ENCODE measurements at places on chromosomes 6 and 20.

DNA sequence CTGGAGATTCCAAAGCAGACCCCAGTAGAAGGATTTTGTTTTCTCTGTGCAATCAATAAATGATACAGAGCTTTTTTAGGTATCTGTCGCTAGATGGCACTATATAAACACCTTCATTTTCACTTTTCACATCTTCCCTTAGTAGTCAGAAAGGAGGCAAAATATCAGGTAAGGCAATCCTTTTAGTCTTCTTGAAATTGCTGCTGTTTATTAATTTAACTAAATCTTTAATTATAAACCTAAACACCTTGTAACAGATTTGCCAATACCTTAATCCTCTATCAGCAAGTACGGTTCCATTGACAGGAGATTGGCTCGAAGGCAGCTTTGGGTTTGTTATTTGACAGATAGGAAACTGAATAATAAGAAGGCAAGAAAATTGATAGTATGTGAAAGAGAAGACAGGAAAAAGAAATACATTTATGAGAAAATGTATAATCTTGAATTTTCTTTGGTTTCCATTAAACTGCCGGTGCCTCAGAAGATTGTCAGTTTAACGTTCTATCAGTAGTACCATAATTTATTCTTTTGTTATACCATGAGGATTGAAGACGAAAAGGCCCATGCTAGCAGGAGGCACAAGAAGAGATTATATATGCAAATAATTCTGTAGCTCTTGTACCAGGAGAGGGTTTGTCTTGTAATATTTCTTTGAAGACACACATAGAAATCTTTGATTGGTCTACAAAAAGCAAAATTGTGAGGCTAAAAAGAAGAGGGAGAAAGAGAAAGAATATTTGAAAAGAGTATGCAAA lies 23.5 kb upstream of the IBTK start:
- H3K36me3 ChIP-seq: no peaks in the 10 kb centered on the region
- DNase-seq: peak; percentile 42
- H3K27me3 ChIP-seq: no peaks in the 10 kb centered on the region
- H3K4me1 ChIP-seq: no peaks in the 10 kb centered on the region

DNA sequence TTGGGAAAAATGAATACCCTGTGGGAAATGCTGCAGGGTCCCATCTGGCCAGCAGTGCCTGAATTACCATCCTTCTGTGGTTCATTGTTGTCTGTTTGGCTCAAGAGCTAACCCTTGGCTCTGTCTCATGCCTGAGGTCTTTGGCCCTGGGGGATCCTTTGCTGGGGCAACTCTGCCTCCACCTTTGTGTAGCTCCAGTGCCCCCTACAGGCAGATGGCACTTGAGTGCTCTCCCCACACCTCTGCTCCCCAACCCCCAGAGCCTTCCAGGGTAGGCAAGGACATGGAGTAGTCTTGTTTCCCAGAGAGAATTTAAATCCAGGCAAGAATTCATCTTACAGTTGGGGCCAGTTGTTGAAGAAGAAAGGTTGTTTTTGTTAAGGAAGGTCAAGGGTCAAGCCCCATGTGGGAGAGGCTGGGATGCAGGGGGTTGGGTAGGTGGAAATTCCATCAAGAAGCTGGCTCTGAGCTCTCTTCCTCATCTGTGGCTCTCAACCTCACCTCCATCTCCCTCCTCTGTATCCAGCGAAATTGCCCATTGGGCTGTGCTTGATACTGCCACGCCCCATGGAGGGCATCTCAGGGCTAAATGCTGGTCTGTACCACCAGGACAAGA lies 44.2 kb downstream of the ZNF831 start:
- H3K36me3 ChIP-seq: no peaks in the 10 kb centered on the region
- no peaks in the 10 kb centered on the region for H3K27me3 ChIP-seq
- DNase-seq: peak; percentile 8
- no peak overlapping the region for H3K27ac ChIP-seq

DNA sequence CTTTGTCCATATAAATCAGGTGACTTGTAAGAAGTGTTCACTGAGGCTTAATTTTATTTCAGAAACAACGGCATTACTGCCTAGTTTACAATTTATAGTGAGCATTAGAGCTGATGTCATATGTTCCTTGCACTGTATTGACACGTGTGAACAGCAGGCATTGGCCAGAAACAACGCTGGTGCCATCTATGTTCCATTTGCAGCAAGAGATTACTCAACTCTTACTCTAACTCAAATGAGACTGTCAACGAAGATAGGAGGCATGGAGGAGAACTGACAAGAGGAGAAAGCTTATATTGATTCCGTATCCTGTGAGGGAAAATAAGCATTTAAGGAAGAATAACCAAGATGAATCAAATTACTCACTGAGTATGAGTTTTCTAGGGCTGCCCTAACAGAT lies 48.4 kb downstream of the MTFR2 start:
- H3K27ac ChIP-seq: no peak overlapping the region
- no peaks in the 10 kb centered on the region for H3K36me3 ChIP-seq

GRCh38 chr6:75199889-75200288 lies 6.0 kb downstream of the COL12A1 start:
- H3K27me3 ChIP-seq: no peaks in the 10 kb centered on the region
- H3K27ac ChIP-seq: no peak overlapping the region
- DNase-seq: peak; percentile 59
- H3K4me3 ChIP-seq: peak overlapping the region; percentile 11

DNA sequence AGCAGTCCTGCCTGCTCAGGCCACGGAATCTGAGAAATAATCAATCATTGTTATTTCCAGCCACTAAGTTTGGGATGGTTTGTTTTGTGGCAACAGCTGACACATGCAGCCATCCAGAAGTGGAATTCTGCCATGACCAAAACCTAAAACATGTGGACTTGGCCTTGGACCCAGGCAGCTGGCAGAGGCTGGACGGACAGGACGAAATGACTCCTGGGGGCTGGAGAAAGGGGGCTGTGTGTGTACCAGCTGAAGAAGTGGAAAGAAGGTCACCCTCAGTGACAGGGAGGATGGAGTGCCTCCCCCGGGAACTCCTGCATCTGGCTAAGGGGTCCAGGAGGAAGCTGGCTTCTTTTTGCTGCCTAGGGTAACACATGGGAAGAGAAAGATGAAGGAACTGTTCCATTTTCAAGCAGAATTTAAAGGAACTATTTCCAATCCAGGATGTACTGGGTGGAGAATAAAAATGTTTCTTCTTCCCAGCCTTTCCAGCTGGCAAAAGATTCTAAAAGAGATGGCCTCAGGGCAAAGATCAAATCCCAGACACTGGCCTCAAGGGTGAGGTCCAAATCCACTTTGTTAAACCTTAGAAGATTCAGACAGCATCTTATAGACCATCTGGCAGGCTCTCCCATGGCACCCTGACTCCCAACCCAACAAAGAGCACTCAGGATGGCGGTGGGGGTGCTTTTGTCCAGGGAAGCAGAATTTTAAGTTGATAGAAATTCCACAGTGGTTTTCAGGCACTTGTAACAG lies 14.3 kb downstream of the SERPINB6 start:
- peaks cover 27% of the 10 kb centered on the region for H3K4me1 ChIP-seq
- H3K27me3 ChIP-seq: no peaks in the 10 kb centered on the region
- peak; percentile 41 for DNase-seq
- H3K4me3 ChIP-seq: no peak overlapping the region
- H3K27ac ChIP-seq: peak overlapping the region; percentile 7

GRCh38 chr20:50193836-50194421 lies 3.3 kb downstream of the CEBPB start:
- H3K4me1 ChIP-seq: peaks cover 9% of the 10 kb centered on the region
- peak overlapping the region; percentile 99 for H3K4me3 ChIP-seq
- H3K36me3 ChIP-seq: peaks cover 16% of the 10 kb centered on the region
- DNase-seq: peak; percentile 41
- no peaks in the 10 kb centered on the region for H3K27me3 ChIP-seq

GRCh38 chr20:24582373-24583168 lies 113.1 kb downstream of the SYNDIG1 start:
- no peaks in the 10 kb centered on the region for H3K4me1 ChIP-seq
- no peaks in the 10 kb centered on the region for H3K27me3 ChIP-seq
- no peak for DNase-seq
- H3K4me3 ChIP-seq: no peak overlapping the region

- H3K36me3 ChIP-seq: no peaks in the 10 kb centered on the region
- DNase-seq: no peak
- H3K27ac ChIP-seq: no peak overlapping the region
- no peaks in the 10 kb centered on the region for H3K4me1 ChIP-seq
- H3K4me3 ChIP-seq: no peak overlapping the region
These were observed 198.7 kb downstream of the TFAP2C start for GRCh38 chr20:56827763-56828162.

GRCh38 chr6:48813836-48814235 lies 649.2 kb downstream of the MMUT start:
- peak; percentile 80 for DNase-seq
- H3K4me3 ChIP-seq: no peak overlapping the region
- no peaks in the 10 kb centered on the region for H3K4me1 ChIP-seq
- H3K27me3 ChIP-seq: no peaks in the 10 kb centered on the region
- H3K36me3 ChIP-seq: no peaks in the 10 kb centered on the region

GRCh38 chr6:22568854-22569253 lies 512 bp upstream of the HDGFL1 start:
- H3K4me1 ChIP-seq: no peaks in the 10 kb centered on the region
- DNase-seq: no peak
- H3K4me3 ChIP-seq: no peak overlapping the region
- no peak overlapping the region for H3K27ac ChIP-seq
- H3K36me3 ChIP-seq: no peaks in the 10 kb centered on the region

DNA sequence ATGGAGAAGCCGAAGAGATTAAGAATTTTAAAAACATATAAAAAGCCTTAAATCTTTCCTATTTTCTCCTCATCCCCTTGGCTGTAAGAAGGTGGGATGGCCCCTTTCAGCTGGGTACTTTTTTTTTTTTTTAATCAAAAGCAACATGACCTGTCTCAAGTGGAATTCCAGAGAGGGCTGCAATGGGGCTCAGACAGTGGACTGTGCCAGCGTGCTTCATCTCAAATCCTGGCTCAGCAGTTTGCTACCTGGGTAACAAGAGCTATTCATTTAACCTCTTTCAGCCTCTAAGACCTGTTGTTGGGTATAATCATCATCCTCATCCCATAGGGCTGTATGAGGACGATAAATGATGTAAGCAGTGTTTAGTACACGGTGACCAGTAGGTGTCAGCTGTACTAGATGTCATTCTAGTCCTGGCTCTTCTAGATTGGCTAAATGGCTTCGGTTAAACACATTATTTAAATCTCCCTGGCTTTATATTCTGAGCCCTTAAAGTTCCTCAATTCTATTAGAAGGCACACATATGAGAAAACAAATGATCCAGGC lies 6.9 kb upstream of the PPP1R3G start:
- no peaks in the 10 kb centered on the region for H3K36me3 ChIP-seq
- no peak overlapping the region for H3K27ac ChIP-seq
- H3K27me3 ChIP-seq: no peaks in the 10 kb centered on the region
- peak; percentile 24 for DNase-seq
- peaks cover 12% of the 10 kb centered on the region for H3K4me1 ChIP-seq

DNA sequence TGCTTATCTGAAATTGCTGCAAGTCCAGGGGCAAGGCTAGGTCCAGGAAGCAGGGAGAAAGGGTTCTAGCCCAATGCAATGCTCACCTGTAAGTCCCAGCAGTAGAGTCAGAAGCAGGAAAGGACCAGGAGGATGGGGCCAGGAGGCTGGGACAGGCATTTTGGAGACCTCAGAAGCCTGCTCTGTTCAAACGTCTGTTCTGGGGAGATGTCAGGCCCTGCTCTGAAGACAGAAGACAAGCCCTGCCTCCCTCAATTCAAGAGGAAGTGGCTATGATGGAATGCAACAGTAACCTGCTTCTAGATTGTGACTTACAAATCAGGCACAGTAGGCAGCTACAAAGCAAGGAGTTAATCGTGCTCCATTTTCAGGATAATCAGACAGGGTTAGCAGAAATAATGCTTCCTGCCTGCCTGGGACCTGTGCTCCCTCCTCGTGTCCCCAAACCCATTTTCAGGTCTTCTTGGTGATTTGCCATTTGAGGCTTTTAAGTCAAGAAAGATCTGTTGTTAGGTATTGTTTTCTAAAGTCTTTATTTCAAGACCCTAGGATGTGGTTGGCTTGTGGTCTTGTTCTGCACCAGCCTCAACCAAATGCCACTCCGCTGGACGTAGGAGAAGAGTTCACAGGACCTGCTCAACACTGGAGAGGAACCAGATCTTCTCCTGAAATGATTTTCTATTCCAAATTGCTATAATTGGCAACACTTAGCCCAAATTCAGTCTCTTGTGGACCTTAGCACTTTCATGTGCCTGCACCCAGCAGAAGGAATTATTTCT lies at the start of gene SIRPG:
Gene SIRPG (minus strand): TSS at position 224 of the 779 bp plus-strand sequence. CDS start 65 bp downstream, at position 159.
- H3K4me3 ChIP-seq: no peak within 1 kb of the TSS
- H3K27ac ChIP-seq: no peak within 1 kb of the TSS
- no peak for DNase-seq
- peaks cover 5% of the 10 kb centered on the region for H3K27me3 ChIP-seq

DNA sequence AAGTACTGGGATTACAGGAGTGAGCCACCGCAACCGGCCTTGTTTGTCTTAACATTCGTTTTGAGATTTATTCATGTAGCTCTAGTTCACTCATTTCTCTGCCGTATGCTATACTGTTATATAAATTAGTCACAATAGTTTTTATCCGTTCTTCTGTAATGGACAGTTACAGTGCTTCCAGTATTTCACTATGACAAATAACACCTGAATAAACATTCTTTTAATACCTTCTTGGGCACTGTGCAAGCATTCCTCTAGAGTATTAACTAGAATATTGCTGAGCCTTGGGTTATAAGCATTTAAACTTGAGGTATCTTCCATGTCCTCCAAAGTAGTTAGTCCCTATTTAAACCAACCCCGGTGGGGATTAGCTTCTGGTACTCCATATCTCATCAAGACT lies 45.6 kb downstream of the STK38 start:
- H3K27ac ChIP-seq: no peak overlapping the region
- H3K36me3 ChIP-seq: peaks cover 2% of the 10 kb centered on the region
- H3K4me1 ChIP-seq: no peaks in the 10 kb centered on the region
- H3K27me3 ChIP-seq: no peaks in the 10 kb centered on the region

DNA sequence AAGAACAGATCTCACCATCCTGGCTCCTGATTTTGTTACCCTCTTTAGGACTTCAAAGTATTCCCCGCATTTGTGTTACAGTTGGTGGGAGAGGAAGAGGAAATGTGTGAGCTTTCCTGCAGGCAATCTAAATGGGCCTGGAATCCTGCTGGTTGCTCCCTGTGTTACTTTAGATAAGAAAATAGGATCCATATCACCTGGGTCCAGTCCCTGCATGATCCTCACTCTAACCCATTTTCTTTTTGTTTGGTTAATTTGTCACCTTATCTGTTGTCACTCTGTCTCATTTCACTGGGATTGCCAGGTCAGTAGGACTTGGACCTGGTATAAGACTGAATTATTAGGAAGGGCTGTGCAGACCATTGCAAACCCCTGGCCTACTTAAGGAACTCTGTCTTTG lies 175.9 kb upstream of the GJE1 start:
- H3K27me3 ChIP-seq: no peaks in the 10 kb centered on the region
- no peak for DNase-seq
- H3K36me3 ChIP-seq: no peaks in the 10 kb centered on the region
- peaks cover 2% of the 10 kb centered on the region for H3K4me1 ChIP-seq
- no peak overlapping the region for H3K27ac ChIP-seq
- no peak overlapping the region for H3K4me3 ChIP-seq

DNA sequence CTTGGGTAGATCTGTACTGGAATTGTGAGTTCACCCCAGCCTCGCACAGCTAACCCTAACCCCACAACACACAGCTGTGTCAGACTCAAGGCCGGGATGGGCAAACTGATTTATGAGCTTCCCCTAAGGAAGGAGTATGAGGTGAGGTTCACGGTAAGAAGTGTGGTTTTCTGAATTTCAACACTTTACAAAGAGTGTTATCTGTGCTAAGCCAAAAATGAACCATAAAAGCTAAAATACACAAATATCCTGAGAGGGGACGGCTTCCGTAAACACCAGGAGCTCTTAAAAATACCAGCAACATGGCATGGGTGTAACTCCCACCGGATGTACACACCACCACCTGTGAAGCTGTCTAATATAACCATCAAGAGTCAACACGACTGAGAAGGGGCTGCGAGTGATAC lies 101.2 kb downstream of the ATP9A start:
- no peaks in the 10 kb centered on the region for H3K27me3 ChIP-seq
- DNase-seq: no peak
- H3K4me3 ChIP-seq: no peak overlapping the region
- no peak overlapping the region for H3K27ac ChIP-seq
- H3K4me1 ChIP-seq: peaks cover under 1% of the 10 kb centered on the region
- no peaks in the 10 kb centered on the region for H3K36me3 ChIP-seq
